ENCODE measurements at places on chromosomes 12 and 14.

GRCh38 chr14:73723797-73724661 is 9.8 kb upstream of the PNMA1 start:
- DNase-seq, result no peak

GRCh38 chr12:1865284-1865866 is 45.0 kb downstream of the LRTM2 start:
- no peak for DNase-seq

- no peak for DNase-seq
These were observed 2.2 kb upstream of the DUSP16 start for GRCh38 chr12:12564911-12565310.

DNA sequence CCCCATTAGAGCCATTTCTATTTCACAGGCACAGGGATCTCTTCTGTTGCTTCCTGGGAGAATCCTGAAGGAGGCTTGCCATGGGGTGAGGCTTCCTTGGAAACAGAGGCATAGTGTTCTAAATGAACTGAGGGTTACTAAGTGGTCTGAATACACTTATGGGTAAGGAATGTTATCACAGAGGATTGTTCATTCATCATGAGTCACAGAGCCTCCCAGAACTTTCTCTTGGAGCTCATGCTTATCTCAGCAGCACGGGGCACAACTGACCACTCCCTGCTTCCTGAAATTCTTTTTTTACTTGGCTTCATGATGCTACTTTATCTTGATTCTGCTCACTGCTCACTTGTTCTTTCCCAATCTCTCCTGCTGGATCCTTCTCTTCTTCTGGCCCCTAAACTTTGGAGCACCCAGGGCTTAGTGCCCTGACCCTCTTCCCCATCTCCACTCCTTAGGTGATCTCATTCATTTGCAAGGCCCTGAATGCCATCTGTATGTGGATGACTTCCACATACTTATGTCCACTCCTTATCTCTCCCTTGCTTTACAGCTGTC is 57.9 kb downstream of the ANO6 start:
- no peak for DNase-seq

DNA sequence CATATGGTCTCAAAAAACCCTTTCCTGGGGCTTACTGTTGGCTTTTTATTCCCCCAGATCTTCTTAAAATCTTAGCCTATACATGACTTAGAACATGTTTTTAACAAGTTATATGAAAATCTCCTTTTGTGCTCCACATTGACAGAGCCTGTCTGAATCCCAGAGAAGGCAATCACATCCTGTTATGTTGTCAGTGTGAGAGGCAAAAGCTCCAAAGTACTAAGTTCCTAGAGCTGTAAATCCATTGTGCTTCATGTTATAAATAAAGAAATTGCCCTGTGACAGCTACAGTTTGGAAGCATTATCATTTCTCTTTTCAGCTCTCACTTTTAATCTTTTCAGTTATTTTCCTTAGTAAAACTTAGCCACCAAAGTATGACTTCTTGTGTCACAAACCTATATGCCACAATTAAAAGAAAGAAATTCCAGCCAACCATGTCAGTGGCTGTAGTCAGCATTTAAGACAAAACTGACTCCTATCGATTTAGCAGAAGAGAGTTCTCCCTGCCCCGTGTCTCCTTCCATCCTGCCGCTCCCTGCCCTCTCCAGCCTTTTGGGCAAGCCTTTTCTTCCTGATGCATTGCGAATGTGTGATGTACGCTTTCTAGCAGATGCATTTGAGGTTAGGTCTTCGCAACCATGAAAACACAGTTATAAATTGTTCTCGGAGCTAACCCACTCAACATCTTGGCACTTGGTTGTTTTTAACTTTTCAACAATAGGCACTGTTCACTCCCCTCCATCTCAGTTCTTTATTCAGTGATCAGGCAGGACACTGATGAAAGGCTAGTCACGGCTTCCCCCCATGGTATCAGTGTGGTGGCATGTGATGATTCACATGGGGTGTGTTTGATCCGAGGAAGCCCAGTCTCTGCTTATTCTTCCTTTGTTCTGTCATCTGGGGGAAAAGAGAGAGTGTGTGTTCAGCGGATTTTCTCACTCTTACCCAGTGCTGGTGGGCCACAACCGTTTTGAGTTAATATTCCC is 143.5 kb downstream of the SSPN start:
- no peak for DNase-seq

- DNase-seq, result no peak
These were observed 578.5 kb downstream of the ALG10 start for GRCh38 chr12:34600592-34601462.

GRCh38 chr12:123949770-123950165 is 22.9 kb downstream of the CCDC92 start:
- DNase-seq, result no peak

DNA sequence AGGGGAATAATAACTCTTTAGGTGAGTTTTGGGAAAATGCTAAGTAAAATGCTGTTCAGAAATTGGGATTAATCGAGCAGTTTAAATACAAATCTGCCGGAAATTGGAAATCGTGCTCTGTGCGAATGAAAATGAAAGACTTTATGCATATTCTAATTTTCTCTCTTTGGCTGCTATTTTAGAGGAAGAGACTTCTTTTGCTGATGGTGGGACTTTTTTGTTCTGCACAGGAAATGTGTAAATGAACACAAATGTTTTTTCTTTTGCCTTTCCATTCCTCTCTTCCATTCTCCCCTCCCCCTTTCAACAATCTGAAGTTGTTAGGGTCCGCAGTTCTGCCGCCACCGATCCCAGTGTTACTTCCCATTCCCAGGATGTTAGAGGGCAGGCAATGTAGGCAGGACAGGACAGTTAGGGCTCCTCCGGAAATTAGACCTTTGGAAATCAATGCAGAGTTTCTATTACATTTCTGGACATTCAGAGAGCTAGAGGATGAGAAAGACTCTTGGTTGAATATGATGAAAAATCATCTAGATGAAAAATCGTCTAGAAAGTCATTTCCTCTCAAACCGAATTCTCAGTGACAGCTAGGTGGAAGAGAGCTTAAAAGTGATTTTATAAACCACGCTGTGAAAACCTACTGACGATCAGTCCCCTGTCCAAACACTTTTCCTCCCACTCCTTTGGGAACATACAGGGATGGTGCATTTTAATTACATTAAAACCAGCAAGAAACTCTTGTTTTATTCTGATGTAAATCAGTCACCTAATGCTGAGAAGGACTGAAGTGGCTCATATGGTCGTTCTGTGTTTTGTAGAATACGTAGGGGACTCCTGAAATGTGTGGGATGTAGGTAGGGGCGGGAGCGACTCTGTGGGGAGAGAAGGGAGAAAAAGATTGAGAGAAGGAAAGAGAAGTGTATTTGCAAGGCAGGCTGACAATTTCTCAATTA is 17.8 kb downstream of the FOXG1 start:
- DNase-seq, result no peak

DNA sequence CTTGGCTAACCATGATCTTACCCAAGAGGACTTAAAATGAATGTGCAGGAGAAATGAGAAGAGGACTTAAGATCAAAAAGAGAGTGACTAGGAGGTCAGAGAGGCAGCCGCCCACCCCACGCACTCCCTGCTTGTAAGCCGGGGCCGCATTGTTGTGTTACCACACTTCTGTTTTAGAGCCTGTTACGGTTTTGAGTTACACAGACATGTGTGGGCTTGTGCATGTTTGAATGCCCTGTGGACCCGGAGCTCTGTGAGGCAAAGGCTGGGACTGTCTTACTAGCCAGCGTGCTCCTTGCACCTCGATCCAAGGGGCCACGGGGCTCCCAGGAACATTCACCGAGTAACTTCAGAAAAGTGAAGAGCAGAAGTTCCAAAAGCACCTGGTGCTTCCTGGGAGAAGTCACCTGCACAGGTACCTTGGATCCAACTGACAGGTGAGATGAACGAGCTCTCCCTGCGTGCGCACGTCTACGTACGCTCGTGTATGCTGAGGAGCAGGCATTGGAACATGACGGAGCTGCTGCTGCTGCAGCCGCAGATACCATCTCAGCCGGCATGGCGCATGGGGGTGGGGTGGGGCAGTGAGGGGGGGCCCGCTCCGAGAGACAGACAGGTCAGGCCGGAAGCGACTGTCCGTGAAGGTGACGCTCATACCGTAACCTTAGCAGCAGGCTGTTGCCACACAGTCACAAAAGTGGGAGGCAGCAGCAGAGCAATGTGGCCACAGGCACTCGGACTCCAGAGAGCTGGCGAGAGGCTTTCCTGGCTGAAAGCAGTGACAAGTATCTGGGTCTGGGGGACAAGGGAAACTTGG is 23.7 kb downstream of the SFSWAP start:
- DNase-seq, result no peak

DNA sequence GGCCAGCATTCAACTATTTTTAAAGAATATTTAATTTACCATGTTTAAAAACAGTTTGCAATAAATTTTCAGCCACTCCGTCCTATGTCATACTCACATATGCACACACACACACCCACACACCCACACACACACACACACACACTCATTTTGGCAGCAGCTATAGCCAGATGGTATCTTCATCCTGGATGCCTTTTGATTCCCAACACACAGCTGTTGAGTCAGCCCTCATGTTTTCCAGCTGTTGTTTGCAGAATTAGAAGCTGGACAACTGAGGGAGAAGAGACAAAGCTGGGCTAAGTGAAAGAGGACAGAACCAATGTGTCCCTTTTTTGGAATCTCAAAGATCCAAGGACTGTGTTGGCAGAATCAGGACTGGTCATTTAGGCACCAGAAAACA is 80.0 kb upstream of the EGLN3 start:
- DNase-seq, result no peak

DNA sequence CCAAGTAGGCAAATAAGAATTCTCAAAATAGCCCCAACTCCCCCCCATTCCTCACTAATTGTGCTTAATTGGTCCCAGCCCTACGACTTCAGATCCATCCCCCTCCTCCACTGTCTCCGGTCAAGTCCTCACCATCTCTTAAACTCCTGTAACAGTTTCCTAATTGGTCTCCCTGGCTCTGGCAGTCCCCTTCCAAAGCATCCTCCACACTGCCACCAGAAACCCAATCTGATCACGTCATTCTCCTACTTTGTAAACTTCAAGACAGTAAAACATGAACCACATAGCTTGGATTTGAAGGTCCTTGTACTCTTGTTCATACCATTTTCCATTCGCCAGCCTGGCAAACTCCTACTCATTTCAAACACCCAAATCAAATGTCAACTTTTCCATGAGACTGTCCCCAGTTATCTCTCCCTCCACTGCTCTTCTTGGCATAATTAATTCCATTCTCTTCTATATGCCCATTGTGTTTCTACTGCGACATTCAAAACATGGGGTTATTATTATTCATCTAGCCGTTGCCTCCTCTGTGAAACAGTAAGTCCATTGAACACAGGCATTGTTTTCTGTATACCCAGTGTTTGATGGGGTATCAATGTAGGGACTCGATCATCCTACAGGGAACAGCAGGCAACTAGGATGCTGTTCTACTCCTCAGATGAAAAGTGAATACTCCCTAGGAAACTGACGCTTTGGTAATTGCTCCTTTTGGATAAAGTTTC is 104.6 kb downstream of the EGLN3 start:
- no peak for DNase-seq

GRCh38 chr14:30906752-30907658 is 32.6 kb downstream of the COCH start:
- no peak for DNase-seq

DNA sequence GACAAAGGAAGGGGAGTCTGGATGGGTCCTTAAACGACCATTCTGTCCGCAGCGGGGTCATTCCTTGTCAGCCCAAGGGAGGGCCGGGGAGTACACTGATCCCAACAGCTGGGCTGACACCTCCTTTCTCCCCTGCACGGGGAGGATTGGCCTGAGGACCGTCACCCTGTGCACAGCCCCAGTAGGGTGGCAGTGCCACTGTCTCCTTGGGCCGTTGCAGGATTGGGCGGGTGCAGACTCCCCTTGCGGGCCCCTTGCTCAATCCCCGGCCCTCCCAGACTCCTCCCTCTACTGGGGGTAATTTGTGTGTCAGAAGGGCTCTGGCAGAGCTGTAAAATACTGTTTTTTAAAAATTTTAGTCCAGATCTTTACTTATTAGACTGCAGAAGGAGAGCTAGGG is 12.6 kb upstream of the AMN start:
- no peak for DNase-seq

DNA sequence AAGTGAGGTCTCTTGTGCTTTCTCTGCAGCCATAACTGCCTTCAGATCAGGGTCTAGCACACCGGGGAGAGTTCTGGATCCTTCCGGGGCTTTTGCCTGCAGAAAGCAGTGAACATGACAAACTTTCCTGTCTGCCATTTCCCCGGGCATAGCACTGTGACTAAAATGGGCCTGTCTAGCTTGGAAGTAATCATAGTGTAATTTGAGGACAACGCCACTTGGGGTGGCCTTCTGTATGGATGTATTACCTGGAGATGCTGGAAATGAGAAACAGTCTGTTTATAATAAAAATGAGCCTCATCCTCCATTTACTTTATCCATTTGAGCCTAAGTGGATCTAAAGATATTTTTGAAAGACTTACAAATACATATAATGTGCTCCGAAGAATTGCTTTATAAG is 453.7 kb downstream of the VRK1 start:
- no peak for DNase-seq

DNA sequence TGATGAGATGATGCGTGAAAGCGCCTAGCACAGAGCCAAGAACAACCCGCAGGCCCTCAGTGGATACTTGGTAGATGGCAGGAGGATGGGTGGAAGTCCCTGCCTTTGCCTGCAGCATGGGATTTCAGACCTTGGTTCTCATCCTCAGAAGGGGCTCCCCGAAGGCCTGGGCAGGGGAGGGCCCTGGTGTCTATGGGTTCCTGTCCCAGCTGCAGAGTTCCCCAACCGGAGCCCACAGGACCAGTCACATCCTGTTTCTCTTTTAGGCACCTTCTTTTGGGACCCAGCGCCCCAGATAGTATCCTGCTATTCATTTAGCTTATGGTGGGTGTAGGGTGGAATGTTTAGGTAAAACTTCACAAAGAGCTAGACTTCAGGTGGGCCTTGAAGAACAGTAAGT is 55.5 kb downstream of the CALM1 start:
- DNase-seq, result no peak

DNA sequence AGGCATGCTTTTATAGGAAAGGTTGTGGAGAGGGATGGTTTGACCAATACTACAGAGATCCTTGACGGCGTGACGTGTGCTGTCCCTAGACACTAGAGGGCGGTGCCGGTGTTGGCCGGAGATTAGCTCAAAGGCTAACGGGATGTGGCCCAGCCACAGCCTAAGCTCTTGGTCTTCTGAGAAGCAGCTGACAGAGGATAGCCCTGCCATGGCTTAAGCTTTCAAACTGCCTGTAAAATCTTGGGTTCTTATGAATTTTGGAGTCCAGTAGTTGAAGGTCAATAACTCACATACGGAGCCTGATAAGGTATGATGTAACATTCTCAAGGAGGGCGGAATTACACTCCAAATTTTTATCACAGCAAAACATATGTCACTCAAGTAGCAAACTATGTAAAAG is 515.7 kb upstream of the ATXN7L3B start:
- DNase-seq, result no peak

GRCh38 chr14:74203639-74204038 is 35.6 kb upstream of the VSX2 start:
- no peak for DNase-seq

- DNase-seq, result no peak
These were observed 7.6 kb upstream of the NUMB start for GRCh38 chr14:73465823-73466532.

DNA sequence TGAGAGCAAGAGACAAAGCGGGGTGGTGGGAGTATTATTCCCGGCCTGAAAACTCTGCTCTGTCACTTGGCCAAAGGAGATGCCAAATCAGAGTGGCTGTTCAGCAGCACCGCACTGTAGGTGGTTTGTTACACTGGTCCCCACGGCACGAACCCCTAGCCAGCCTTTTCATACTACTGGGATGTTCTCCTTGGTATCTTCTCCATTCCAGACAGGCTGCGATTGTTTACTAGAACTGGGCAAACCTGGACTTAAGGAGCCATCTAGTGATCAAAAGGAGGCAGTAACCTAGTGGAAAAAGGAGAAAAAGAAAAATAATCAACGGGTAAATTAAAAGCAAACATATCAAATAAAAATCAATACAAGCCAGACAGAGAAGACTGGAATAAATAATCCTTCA is 58.9 kb upstream of the TMTC2 start:
- no peak for DNase-seq

Measured in stimulated activated CD4-positive, alpha-beta T cell treated with anti-CD3 and anti-CD28 coated beads, Interleukin-15, amount 100 ng/mL, for 48 hours (primary cell).